ENCODE measurements at places on chromosomes 11 and 22.

DNA sequence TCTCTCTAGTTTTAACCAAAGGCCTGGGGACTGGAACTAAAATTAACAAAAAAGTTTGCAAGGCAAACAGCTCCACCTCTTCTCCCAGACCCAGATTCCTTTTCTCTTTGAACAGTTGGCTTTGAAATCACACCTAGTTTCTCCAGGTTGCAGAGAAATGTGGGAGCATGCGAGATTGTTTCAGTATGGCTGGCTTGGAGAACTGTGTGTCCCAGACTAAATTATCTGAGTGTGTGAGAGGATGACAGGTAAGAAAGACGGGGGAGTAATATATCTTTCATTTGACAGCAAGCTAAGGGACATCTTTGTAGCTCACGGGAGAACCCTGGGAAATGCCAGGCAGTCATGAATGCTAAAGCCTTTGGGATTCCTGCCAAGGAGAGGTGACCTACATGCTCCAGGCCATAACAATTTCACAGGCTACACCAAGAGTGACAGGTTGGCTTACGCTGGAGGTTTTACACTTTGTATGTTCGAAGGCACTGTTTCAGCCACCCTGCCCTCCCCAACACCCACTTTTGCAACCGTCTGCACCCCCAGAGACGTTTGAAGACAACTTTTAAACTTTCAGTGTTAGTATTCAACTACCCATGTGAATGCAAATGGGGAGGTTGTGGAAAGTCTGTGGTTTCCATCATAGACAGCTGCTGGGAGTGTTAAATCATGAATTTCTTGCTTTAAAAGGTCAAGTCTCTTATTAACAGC is 109.3 kb upstream of the SNX19 start:
- DNase-seq, result peak; percentile 44

DNA sequence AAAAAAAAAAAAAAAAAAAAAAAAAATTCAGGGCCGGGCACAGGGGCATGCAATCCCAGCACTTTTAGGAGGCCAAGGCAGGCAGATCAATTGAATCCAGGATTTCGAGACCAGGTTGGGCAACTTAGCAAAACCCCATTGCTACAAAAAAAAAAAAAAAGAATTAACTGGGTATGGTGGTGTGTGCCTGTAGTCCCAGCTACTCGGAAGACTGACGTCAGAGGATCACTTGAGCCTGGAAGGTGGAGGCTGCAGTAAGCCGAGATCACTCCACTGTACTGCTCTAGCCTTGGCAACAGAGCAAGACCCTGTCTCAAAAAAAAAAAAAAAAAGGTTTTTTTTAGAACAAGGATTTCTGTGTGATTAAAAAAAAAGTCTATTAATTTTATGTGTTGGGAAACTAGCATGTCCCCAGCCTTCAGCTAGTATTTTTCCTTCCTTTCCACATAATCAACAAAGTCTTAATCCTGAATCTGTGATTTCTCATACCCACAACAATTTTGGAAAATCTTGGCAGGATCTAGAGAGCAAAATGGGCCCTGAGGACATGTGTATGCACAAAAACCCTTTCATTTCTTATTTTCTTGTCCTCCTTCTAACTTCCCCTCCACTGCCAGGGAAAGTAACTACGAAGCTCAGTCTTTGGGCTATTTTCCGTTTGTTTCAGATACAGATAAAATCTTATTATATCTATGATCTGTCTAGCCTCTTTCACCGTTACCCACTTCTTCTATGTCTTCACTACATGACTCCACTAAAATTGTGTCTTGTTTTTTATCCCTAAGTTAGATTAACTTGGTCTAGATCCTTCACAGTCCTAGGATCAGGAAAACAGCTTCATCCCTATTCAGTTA is 5.7 kb upstream of the AMBRA1 start:
- no peak for DNase-seq

GRCh38 chr22:35430897-35431322 is 31.0 kb downstream of the MCM5 start:
- DNase-seq, result peak; percentile 69

DNA sequence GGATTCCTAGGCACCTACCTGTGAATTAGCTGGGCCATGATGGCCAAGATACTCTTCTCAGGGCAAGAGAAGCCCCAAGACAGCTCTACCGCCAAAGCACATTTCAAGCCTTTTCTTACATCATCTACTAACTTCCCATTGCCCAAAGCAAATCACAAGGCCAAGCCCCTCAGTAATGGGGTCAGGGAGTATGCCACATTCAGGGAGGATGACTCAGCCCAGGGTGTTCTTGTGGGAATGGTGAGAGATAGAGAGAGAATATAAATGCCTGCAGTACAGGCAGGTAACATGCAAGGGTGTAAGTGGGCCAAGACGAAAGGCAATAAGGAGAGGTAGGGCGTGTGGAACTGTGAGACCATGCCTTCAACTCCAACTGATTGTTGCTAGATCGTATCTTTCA is 162.5 kb upstream of the ISX start:
- DNase-seq, result no peak

Measured in brain (organoid and tissue), 16 donors.